ENCODE measurements at places on chromosomes 2 and 18.

DNA sequence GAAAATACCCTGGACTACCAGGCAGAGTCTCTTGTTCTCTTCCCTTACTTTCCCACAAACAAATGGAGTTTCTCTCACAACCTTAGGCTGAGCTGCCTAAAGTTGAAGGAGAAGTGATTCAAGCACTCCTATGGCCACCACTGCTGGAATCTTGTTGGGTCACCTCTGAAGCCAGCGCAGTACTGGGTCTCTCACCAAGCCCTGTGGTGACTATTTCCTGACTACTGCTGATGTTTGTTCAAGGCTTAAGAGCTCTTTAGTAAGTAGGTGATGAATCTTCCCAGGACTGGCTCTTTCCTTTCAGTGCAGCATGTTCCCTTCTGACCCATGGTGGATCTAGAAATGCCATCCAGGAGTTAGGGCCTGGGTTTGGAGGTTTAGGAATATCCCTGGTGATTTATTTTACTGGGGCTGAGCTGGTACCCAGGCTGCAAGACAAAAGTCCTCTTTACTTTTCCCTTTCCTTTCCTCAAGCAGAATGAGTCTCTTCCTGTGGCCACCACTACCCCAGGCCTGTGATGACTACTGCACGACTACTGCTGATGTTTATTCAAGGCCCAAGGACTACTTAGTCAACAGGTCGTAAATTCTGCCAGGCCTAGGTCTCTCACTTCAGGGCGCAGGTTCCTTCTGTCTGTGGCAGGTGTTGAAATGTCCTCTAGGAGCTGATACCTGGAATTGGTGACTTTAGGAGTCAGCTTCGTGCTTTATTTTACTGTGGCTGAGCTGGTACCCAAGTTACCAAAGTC, 121.8 kb downstream of the SLC4A10 start:
- DNase-seq, result no peak

DNA sequence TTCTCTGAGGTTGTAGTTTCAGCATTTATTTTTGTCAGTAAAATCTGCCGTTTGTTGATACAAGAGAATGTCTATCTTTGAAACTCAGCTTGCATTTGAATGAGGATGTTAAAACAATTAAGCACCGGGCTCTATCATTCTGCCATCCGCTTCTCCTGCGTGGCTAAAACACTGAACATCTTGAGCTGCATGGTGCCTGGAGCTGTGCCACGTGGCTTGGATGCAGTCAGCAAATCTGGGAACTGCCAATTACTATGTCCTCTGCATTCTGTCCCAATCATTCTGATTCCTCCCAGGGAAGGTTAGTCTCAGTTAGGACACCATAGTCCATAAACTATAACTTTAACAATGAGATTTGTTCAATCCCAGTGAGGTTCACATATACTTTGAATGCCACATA, 598.4 kb downstream of the FBXO15 start:
- no peak for DNase-seq

DNA sequence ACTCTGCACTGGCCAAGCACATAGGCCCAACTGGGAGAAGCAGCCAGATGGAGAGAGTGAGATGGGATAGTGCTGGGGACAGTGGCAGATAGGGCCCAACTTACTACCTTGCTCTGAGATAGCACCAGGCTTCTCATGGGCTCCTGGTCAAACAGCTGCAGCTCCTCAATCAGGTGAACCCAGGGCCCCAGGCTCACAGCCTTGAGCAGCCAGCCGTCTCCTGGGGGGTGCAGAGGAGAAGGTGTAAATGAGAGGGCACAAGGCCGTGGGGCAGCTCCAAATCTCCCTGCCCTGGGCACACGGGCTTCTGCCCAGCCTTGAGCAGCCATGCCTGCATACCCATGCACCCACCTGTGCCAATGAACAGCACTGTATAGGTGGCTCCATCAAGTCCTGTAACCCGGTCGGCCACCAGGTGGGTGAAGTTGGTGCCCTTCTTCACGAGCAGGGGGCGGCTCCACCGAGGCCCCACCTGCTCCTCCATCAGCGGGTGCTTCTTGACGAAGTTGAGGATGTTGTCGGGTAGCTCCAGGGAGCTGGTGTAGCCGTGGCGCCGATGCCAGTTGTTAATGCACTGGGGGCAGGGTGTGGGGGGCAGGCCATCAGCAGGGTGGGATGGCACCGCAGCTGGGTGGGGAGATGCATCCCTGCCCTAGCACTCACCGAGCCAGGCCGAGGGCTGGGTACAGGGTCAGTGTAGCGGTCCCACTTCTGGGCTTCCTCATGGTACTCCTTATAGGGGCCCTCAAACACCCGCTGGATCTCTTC, 5.9 kb upstream of the ANKRD39 start:
- no peak for DNase-seq

GRCh38 chr2:106534471-106534870, 47.3 kb downstream of the CD8B2 start:
- DNase-seq, result no peak

- no peak for DNase-seq
Observed at GRCh38 chr2:22487541-22487940, 897.4 kb upstream of the KLHL29 start.

DNA sequence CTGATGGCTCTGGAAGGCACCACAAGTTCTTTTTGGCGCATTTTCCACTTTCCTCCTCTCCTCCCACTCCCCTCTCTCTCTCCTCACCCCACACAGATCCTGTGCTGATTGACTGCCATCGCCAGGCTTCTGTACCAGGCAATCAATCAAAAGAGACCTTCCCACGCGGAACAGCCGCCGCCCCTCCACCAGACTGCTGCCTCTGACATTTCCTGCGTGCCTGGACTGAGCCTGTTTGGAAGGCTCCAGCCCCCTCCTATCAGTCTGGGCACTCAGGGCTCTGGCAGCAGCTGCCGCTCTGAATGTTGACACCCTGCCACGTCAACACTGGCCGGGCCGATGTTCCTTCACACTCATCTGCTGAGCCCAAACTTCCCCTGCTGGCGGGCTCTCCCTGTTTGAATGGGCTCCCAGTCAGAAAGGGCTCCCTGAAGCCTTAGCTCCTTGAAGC, 467.7 kb downstream of the EPHA4 start:
- DNase-seq, result no peak

DNA sequence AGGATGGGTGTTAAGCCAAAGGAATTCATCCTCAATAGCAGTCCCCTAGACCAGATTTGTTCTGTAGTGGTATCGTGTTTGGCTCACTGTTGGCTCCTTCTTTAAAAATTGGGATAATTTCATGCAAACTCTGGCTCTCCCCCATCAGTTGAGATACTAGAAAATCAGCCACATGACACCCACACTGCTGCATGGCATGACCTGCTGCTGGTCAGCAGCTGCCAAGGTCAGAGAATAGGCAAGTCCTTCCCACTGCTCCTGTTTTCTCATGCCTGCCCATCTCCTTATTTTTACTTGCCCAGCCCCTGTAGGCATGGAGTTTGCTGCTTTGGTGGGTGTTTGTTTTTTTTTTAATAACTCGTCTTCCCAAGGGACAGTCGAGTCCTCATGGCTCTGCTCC, 1.0 kb upstream of the SNRNP200 start:
- DNase-seq, result no peak

DNA sequence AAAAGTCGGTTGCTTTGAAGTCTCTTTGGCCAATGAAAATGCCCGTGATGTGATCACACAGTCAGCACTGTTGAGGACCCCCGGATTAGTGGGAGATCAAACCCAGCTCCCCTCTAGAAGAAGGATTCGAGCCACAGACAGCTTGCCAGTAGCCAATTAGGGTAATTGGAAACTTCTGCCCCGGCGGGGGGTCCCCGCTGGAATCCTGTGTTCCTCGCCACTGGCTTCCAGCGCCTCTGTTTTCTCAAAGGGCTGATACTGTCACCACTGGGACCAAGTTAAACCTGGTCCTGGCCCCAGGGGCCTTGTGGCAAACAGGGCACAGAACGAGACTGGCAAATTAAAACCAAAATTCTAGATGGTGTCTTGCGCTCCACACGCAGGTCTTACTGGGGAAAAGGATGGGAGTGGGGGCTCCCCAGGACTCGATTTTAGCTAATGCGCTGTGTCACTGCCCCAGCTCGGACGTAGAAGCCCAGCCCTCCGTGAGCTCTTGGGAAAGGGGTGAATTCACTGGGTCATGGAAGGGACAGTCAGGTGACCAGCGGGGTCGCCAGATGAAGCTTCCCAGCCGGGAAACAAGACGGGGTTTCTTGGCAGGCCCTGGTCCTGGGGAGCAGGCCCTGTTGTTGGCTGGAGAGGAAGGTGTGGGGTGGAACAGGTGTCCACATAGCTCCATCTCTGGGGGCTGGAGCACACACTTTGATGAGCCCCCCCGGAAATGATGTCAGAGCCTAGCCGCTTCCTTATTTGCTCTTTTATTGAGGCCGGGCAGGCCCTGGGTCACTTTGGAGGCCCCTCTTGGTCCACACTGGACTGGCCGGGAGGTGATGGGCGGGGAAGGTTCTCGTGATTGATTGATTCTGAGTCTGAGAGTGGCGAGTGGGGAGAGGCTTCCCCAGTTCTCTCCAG, 90.2 kb downstream of the SMAD7 start:
- DNase-seq, result no peak

DNA sequence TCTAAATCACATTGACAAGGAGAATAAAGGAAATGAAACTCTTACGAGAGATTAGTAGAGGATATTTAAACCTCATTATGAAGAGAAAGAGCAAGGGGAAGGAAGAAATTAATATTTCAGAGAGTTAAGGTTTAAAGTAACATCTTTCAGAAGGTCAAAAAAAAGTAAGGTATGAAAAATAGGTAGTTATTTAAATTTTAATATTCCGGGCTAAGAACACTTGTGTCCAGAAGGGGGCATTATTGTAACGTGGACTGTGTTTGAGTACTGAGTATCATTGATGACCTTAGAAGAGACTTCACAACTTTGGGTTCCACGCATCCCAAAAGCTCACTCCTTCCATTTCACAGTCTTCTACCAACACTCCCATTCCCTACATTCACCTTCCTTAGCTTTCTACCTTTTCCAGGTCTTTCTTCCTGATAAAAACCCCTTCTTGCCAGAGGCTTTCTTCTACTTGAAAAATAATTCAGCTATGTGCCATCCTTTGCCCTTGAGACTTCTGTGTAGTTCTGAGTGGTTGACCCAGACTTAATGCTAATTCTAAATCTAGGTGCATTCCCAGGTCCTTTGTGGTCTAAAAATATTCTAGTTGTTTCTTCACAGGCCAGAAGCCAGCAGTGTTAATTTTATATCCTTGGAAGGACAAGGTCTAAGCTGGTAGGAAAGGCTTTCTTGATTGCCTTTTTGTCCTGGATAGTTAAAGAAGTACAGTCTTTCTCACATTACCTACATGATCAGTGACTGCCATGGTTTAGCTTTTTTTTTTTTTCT, 16.5 kb downstream of the DYNC1I2 start:
- no peak for DNase-seq

DNA sequence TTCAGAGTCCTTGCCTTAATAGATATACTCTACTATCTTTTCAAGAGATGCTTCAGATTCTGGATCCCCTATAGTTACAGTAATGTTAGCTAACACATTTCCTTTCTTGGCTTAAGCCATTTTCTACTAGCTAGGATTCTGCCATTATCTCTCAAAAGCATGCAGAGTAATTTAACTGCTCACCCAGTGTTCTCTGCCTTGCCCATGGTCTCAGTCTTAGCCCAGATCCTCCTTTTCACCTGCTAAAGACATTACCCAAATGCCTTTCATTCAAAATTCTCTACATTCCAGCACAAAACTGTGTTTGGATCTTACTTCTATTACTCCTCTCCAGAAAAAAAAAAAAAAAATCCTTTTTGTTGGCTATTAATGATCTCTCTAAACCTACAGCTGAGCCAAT, 474.2 kb upstream of the LRRTM1 start:
- DNase-seq, result no peak

GRCh38 chr2:68765739-68766375, 31.2 kb downstream of the ARHGAP25 start:
- DNase-seq, result no peak

- no peak for DNase-seq
Observed at GRCh38 chr18:39872651-39873050, 2082.4 kb upstream of the PIK3C3 start.
